ENCODE measurements at places on chromosomes 1 and 21. TPM values are rescaled to one million over a fixed set of nuclear protein-coding genes. Genes with fewer than 3 reads are reported as not detected.

Gene RHOU
- total RNA-seq, result 0.57 TPM

Gene CHI3L2
- total RNA-seq, result 7.1 TPM

Gene GPR52
- 0.49 TPM for total RNA-seq

Gene ZBTB8A
- total RNA-seq, result not detected

Gene RGS4
- total RNA-seq, result not detected

Gene S100A7A
- total RNA-seq, result not detected

Gene HTR6
- 1.1 TPM for total RNA-seq

Gene LCE7A
- total RNA-seq, result not detected

- no peak for DNase-seq
These were observed 75.2 kb upstream of the TSPAN2 start for GRCh38 chr1:115164484-115164883.

- DNase-seq, result no peak
These were observed 41.6 kb upstream of the EDN2 start for GRCh38 chr1:41525891-41526587.

GRCh38 chr1:226679853-226680516, 59.1 kb downstream of the ITPKB start:
- DNase-seq, result peak; percentile 78

DNA sequence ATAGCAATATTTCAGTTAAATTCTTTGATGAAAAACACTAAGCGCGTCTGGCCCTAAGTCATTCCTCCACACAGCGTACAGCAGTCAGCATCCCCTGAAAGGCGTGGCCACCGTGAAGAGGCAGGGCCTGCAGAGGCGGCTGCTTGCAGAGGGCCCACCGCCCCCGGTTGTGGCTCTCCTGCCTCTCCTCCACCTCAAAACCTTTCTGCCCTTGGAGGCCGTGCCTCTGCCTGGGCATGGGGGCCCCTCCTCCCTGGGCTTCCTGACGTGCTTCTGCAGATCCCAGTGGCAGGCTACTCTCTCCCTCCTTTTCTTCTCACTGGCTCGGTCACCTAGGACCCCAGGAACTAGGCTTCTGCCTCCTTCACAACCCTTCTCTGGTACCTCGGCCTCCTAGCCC, 16.2 kb downstream of the CLSTN1 start:
- no peak for DNase-seq

DNA sequence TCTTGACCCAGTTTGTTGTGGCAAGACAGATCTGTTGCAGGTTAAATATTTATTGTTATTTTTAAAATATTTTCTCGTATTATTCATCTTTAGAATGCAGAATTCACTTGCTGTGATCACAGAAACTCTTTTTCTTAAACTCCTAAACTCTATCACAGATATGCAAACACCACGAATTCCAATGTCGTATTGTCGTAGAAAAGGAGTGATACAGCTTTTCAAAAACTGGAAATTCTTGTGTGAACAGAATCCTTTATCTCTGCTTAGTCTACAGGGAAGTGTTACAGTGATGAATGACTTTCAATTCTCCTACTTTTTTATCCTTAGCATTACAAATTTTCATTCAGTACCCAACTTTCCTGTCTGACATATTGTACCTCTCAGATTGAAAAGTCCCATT, 1329.5 kb upstream of the B3GALT2 start:
- DNase-seq, result no peak

DNA sequence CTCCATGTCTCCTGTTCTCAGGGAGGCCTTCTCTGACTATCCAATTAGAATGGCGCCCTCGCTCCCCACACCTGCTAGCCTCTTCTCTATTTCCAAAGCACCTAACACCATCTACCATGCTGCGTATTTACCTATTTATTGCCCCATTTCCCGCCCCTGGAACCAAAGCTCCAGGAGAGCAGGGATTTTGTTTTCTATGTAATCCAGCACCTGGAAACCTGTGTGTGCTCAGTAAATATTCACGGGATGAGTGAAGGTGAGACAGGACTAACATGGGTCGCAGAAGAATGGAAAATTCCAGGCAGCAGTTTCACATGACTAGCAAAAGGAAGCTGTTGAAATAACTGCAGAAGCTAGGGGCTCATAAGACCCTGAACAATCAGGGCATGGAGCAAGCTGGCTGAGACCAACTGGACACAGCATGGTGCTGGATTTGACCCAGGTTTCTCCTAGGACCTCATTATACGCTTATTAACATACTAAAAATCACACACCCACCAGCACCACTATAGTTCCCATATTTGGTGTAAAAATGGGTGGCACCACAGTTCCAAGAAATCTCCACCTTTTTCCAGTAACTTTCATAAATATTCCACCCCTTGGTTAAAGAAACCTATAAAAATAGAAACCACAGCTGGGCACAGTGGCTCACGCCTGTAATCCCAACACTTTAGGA, 15.1 kb upstream of the TENT5B start:
- no peak for DNase-seq

GRCh38 chr1:180597520-180597919, 34.3 kb upstream of the XPR1 start:
- no peak for DNase-seq

DNA sequence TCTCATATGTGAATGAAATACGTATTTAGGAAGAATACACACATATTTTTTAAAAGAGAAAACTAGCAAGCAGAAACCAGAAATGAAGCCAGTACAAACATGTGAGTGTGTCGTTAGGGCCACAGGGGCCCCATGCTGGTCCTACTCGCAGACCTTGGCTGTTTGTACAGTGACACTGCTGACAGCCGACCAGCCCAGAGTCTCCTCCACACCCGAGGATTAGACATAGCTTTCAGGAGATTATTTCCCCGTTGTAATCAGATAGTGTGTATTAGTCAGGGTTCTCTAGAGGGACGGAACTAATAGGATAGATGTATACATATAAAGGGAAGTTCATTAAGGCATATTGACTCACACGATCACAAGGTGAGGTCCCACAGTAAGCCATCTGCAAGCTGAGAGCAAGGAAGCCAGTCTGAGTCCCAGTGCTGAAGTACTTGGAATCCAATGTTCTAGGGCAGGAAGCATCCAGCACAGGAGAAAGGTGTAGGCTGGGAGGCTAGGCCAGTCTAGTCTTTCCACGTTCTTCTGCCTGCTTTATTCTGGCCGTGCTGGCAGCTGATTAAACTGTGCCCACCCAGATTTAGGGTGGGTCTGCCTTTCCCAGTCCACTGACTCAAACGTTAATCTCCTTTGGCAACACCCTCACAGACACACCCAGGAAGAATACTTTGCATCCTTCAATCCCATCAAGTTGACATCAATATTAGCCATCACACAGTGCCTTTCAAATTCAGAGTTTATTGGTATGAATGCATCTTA, 51.2 kb downstream of the DIP2A start:
- no peak for DNase-seq

DNA sequence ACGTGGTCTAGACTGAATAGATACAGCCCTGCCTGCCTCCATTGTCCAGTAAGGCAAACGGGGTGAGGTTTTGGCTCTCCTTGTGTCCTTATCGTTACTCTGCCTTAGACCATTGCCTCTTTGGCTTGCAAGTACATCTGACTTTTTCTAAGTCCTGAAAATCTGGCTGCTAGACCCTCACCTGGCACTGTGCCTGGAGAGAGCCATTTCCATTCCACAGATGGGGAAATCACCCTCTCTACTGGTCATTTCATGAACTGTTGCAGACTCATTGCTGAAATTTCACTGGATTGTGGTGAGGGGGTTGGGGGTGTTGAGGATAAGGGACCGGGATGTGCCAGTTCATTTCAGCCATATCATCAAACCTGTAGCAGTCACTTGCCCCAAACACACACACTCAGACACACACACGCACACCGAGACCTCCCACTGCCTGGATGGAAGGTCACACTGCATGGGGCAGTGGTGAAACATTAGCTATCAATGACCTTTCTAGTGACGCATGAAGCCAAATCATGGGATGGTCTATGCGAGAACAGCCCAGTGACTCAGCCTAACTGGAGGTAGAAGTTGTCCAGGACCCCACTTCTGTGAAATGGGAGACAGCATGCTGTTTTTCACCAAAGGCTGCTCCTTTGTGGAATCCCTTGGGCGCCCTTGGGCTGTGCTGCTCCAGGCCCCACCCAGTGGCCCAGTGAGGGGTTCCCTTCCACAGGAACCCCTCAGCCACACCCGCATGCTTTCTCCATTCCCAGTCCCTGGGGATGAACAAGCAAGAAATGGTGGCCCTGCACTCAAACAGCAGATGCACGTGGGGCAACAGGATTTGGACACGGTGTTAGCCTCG, 34.9 kb upstream of the VASH2 start:
- no peak for DNase-seq

- no peak for DNase-seq
These were observed 53.3 kb downstream of the B3GALT5 start for GRCh38 chr21:39666026-39666425.

- DNase-seq, result no peak
These were observed 12.4 kb downstream of the TMCC2 start for GRCh38 chr1:205240118-205240517.

DNA sequence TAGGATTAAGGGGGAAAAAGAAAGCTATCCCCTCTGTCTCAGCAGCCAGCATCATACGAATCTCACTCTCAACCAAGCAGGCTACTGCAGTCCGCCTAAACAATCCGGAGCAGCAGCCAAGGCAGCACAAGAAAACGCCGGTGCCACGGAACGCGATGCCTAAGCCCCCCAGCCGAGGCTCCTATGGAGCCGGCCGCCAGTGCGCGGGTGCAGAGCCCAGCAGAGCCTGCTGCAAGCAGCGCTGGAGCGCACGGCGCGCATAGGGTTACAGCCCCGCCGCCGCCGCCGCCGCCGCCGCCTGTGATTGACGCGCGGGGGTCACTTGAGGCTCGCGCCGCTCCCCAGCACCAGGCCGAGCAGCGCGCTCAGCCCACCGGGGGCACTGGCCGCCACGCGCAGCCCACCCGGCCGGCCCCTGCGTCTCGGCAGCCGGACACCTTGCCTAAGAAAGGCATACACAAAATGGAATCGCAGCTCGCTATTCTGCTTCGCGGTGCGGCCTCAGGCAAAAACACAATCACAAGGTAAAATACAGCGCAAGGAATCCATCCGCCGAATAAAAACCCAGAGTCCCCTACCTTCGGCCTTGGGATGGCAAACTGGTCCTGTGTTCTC, 780 bp downstream of the HIVEP3 start:
- DNase-seq, result peak; percentile 43

GRCh38 chr1:4379451-4380175, 274.8 kb upstream of the AJAP1 start:
- no peak for DNase-seq

- no peak for DNase-seq
These were observed 15.5 kb upstream of the FAM78B start for GRCh38 chr1:166182281-166182680.
